Hippocampal formation (tissue), 2 donors: ENCODE measurements at places on chromosomes 7 and 10.

- DNase-seq: no peak
Measured at GRCh38 chr10:70742537-70743429, 42.4 kb downstream of the TBATA start.

DNA sequence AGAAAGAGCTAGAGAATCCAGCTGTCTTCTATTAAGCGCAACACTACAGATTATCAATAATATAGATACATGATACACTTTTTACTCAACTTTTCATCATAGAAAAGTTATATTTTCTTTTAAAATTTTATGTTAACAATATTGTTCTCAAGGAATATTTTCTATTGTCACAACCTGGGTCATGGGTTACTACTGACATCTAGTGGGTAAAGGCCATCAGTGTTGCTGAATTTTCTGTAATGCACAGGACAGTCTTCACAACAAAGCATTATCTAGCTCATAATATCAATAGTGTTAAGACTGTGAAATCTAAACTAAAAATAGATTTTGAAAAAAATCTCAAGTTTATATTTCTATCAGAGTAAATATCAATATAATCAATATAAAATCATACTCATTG, 209.8 kb downstream of the ZNF33B start:
- peak; percentile 16 for DNase-seq

DNA sequence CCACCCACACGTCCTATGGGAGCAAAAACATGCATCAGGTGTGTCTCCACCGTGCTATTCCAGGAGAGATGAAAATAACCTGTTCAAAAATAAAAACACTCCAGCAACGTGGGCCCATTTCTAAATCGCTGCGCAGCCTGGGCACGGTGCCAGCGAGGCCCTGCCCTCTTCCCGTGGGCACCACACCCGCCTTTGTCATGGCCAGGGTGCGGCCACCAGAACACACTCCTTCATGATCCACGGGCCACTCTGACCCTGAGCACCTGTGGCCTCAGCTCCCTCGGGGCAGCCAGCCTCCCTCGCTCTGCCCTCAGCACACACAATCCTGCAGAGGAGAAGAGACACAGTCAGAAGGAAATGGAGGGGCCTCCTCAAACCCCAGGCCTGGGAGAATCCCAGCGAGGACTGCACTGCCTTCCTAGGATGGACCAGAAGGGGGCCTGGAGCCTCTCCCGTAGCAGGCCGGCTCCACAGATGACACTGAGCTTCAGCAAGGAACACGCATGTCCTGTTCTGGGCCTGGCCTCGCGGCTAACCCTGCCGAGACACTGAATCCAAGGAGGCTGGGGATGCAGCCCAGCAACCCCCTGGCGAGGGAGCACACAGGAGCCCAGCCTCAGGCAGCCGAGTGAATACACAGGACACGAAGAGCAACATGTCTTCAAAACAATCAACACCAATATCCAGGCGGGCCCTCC, 169.0 kb downstream of the MAD1L1 start:
- peak; percentile 10 for DNase-seq

GRCh38 chr10:17644485-17644943, 563 bp downstream of the STAM start:
- peak; percentile 44 for DNase-seq

DNA sequence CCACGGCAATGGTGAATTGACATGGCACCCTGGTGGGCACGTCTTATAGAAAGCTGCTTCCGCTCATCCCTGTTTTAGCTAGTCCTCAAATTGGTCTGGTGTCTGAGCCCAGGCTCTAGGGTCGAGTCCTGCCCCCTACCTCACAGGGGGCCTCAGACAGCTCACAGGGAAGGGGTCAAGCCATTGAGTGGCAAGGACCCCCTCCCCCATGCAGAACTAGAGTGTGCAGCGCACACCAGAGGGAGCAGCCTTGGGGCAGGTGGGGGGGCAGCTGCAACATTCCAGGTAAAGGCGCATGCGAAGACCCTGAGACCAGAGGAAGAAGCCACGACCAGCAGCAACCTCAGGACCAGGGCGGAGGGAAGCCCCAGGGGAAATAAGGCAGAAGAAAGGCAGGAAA, 240.4 kb upstream of the PPP2R2D start:
- no peak for DNase-seq

DNA sequence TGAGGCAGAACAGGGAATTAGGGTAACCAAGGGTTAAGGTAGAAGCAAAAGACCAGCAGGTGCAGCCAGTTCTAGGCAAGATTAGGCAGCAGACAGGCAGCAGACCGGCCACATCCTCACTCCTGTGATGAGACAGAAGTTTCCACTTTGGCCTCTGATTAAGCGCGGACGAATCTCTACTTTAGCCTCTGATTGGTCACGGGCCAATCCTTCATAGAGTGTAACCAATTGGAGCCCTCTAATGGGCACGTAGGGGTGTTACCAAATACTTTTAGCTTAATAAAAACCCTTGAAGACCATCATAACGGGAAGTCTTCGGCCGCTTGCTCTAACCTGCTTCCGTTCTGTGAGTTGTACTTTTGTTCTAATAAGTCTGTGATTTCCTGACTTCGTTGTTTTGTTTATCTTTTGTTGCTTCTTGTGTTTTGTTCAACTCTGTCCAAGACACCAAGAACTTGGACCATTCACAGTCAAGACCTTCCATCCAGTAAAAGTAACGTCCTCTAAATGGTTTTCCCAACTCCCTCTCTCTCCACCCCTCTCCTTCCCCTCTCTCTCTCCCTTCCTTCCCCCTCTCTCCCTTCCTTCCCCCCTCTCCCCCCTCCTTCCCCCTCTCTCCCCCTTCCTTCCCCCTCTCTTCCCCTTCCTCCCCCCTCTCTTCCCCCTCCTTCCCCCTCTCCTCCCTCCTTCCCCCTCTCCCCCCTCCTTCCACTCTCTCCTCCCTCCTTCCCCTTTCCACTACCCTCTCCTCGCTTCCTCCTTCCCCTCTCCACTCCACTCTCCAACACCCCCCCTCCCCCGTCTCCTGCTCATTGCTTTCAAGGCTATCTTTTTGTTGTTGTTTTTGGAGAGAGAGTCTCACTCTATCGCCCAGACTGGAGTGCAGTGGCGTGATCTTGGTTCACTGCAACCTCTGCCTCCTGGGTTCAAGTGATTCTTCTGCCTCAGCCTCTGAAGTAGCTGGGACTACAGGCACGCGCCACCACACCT, 13.2 kb upstream of the MALSU1 start:
- no peak for DNase-seq

GRCh38 chr7:157044147-157044687, 33.8 kb upstream of the MNX1 start:
- DNase-seq: no peak

DNA sequence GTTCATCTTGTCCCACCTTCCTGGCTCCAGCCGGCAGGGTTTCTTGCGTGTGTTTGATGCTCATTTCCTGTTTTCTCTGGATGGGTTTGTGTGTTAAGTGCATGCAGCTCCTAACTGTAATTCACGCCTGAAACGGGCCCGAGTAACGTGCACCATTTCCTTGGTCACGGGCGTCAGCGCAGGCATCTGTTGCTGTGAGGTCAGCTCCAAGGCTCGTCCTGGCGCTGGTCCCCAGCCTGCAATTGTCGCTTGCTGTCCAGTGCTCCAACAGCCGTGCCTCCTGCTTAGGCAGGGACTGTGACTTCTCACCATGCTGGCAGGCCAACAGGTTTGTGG, 201.1 kb downstream of the GLRX3 start:
- no peak for DNase-seq

DNA sequence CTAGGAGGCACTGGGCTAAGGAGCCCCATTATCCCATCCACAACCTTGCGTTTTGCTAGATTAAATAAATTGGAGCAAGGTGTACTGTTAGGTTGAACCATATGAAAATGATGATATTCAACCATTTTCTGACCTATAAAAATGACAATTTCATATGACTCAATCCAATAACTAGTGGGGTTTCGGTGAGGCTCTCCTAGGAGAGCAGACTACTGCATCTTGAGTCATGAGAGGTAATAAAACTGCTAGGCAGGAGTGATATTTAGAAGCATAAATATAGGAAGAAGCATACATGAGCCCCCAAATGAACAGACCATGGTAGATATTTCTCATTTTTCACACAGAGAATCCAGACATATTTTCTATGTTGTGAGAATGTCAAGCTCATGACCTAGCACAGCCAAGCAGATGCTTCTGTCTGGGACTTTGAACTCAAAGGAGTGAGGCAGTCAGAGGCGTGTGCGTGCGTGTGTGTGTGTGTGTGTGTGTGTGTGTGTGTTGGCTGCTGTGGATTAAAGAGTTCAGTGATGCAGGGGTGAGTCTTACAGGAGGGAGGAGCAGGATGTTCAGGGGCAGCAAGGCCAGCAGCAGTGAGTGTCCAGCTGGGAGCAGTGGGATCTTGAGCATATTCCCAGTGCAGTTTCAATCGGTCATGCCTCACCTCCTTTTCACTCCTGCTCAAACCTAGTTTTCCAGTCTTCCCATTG, 17.8 kb upstream of the WDR11 start:
- no peak for DNase-seq

GRCh38 chr10:7159928-7160327, 250.9 kb downstream of the SFMBT2 start:
- DNase-seq: no peak

DNA sequence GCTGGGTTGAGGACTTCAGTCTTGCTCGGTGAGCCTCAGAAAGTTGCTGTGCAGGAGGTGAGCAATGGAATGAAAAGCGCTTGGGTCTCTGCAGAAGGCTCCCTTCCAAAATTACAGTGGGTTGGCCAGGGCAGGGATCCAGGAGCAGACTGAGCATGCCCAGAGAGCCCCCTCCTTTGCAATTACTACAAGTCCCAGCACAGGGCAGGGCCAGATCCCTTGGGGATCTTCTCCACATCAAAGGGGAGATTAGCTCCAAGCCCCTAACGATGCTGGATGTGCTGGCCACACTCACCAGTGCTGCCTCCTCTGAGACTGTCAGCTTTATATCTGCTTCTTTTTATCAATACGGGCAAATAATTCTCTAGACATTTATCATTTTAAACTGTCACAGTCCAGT, 337.5 kb downstream of the RPS24 start:
- DNase-seq: no peak

DNA sequence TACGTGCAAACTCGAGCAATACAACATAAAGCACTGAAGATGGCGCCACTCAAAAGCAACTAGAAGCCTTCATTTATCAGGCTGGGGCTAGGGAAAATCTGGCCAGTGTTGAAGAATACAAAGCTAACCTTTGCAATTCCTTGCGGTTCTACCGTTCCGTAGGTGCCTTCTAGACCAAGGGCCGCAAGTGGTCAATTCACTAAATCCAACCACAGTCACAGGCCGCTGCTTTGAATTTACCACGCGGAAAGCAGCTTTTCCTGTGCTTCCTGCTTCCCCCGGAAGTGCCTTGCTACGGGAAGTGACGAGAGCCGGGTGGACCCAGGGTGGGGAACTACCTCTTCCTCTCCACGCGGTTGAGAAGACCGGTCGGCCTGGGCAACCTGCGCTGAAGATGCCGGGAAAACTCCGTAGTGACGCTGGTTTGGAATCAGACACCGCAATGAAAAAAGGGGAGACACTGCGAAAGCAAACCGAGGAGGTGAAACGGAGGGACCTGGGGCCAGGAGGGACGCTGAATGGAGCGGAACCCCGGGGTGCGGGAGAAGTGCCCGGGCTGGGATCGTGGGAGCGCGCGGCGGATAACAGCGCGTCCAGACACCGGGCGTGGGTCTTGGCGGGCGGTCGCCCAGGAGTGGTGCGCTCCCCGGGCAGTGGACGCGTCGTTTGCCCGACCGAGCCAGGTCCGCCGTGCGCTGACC, at the start of gene DDX21:
Gene DDX21 (plus strand): TSS at position 339 of the 701 bp plus-strand sequence. CDS start 56 bp downstream, at position 395.
- peak; percentile 86 for DNase-seq

GRCh38 chr10:75280236-75280635, 44.5 kb upstream of the COMTD1 start:
- no peak for DNase-seq

GRCh38 chr10:102375867-102376266, 19.6 kb upstream of the NFKB2 start:
- DNase-seq: no peak

DNA sequence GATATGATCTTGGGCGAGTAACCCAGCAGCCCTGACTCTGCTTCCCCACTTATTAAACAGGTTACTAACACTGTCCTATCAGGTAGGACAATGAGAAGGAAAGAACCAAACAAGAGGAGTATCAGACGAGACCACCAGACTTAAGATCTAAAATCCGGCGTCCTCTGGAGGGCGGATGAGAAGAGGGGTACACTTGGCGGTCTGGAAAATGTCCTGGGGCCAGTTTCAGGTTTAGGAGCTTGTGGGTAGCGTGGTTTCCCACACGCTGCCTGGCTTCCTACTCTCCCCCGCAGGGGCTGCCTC, 635 bp downstream of the ZNF32 start:
- no peak for DNase-seq

DNA sequence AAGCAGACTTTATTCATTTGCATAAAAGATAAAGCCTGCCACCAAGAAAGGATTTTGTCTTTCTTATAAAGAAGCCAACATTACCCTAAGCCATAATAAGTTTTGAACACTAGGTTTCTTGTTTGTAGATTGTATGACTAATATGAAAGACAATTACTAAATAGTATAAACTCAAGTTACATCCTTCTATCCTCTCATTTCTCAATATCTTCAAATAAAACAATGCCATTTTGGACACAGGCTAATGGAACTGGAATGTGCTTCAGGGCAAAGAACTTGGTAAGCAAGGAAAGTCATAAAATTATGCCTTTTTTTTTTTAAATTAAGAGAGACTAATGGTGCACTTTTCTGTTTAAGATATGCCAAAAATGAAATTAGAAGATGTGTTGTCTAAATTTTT, 137.7 kb downstream of the DKK1 start:
- no peak for DNase-seq

DNA sequence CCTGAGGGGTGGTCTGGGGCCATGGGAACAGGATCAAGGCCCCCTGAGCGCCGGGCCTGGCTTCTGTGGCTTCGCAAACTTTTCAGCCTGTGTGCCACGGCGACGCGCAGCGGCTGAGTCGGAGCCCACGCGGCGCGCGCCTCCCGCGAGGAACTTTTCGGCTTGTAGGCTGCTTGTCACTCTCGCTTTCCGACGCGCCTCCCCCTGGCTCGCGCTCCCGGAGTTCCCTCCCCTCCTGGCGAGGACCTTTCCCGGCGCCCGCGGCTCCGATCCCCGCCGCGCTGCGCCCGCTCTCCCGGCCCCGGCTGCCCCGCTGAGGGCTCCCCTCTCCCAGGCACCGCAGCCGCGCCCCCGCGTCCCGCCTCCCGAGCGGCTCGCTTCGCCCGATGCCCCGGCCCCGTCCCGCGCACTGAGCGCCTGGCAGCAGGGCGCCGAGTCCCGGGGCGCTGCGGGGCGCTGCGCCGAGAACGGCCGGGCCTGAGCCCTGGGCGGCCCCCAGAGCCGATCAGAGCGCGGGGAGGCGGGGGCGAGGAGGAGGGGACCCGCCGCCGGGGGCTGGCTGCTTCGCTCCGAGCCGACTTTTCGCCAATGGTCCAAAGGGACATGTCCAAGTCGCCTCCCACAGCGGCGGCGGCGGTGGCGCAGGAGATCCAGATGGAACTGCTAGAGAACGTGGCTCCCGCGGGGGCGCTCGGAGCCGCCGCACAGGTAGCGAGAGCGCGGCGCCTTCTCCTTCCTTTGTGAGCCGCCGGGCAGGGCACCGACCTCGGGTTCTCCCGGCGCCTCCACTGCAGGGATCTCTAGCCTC, at the start of gene CACNB2:
Gene CACNB2 (plus strand): TSS at position 276 of the 808 bp plus-strand sequence.
- no peak for DNase-seq

- DNase-seq: no peak
Measured at GRCh38 chr10:91424016-91424415, 13.9 kb downstream of the HECTD2 start.

- no peak for DNase-seq
Measured at GRCh38 chr10:4984971-4985594, 18.6 kb downstream of the AKR1C2 start.
